GM13977 (cell line): ENCODE measurements at places on chromosomes 12 and 14.

GRCh38 chr14:85090681-85091080 is 439.3 kb upstream of the FLRT2 start:
- no peak for DNase-seq

GRCh38 chr12:23576372-23576771 is 373.1 kb downstream of the SOX5 start:
- no peak for DNase-seq

- no peak for DNase-seq
Observed at GRCh38 chr14:22471545-22472121, 117.4 kb downstream of the DAD1 start.

- peak; percentile 9 for DNase-seq
Observed at GRCh38 chr12:101172316-101172715, 37.7 kb downstream of the SLC5A8 start.
